ENCODE measurements at places on chromosomes 1 and 21.

DNA sequence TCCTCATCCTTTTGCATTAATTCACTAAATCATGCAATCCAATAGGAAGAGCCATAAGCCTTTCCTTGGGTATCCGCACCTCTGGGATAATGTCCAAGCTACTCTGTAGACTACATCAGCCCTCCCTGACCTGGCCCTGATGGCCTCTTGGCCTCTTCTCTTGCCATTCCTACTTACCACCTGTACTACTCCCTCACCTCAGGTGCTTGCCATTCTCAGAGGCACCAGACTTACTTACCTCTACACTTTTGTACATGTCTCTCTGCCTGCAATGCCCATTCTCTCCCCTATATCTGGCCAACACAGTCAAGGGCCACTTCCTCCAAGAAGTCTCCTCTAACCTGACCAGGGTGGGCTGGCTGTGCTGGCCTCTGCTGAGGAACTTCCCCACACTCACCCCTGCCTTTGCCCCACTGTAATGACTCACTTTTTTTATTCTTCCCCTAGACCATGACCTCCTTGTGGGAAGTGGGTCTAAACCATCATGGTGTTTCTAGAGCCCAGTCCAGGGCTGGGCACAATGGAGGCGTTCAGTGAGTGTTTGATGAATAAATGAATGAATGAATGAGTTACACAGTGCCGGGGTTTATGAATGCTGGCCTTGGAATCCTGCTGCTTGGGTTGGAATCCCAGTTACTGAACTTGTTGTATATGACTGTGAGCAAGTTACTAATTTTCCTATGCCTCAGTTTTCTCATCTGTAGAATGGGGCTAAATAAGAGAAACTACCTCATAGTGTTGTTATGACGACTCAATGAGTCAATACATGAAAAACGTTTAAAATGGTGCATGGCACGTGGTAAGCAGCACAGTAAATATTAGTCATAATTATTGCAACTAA, 179.8 kb downstream of the FOXD2 start:
- no peak for DNase-seq

- no peak for DNase-seq
Measured at GRCh38 chr1:152681616-152682015, 4.3 kb upstream of the LCE2B start.

DNA sequence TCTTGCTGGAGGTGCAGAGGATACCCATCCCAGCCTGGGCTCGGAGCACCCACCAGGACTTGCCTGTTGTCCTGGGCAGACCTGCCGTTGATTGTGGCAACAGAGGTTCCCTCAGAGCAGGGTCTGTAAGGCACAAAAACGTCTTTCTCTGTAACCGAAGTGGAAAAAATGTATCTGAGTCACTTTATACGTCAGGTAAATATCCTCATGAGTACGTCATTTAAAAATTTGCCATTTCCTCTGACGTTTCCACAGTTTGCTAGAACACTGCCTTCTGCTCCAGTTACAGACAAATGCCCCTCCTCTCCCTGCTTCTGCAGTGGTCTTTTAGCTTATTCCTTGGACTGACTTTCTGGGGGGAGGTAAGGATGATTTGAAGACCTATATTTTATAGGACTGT, 326.8 kb downstream of the HHAT start:
- DNase-seq = no peak

GRCh38 chr1:159581422-159581821, 6.2 kb upstream of the APCS start:
- no peak for DNase-seq

DNA sequence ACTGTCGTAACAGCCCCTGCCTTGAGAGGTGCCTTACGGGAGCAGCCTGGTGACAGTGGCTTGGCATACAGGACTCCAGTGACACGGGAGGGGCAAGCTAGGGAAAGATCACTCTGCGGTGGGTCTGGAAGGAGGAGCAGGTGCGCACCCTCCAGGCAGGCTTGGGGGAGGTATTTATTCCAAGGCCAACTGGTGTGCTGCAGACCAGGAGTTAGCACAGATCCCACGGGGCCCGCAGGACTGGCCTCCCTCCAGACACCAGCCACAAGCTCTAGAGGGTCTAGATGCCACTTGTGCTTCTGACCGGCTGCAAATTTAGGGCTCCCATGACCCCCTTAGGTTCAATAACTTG, 22.1 kb downstream of the PSEN2 start:
- no peak for DNase-seq

GRCh38 chr1:204149107-204149506, 2.7 kb downstream of the ETNK2 start:
- no peak for DNase-seq

- no peak for DNase-seq
Measured at GRCh38 chr1:61120998-61121397, 38.6 kb downstream of the NFIA start.

DNA sequence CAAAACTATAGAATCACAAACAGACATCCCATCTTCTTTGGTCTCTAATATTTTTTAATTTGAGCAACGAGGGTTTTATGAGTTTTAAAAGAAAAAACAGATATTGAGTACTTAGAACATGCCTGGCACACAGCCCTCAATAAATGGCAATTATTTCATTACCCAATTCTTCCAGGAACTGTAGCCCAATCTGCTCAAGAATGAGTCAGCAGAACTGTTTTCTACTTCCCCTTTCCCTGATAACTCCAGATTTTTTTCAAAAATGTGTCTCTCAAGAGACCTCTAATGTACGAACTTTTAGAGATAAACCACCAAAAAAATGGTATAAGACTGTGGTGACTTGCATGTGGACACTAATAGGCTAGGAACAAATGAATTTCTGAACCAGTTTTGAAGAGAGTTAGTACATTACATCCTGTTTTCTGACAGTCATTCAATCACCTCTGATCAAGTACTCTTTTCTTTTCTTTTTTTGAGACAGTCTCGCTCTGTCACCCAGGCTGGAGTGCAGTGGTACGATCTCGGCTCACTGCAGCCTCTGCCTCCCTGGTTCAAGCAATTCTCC, 11.5 kb downstream of the ABL2 start:
- no peak for DNase-seq

Data from MG63 (cell line).